ENCODE measurements at places on chromosomes 3 and 15.

DNA sequence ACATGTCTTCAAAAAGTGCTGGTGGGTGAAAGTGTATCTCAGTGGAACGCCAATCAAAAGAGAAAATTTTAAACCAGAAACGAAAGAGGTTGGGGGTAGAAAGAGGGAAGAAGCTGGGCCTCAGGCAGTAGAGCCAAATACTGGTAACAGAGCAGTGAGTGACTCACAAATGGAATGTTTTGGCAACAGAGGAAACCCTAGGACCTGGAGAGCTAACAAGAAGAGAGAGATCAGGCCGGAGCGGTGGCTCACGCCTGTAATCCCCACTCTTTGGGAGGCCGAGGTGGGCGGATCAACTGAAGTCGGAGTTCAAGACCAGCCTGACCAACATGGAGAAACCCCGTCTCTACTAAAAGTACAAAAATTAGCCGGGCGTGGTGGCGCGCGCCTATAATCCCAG is 450.8 kb upstream of the NAALADL2 start:
- no peak for DNase-seq

DNA sequence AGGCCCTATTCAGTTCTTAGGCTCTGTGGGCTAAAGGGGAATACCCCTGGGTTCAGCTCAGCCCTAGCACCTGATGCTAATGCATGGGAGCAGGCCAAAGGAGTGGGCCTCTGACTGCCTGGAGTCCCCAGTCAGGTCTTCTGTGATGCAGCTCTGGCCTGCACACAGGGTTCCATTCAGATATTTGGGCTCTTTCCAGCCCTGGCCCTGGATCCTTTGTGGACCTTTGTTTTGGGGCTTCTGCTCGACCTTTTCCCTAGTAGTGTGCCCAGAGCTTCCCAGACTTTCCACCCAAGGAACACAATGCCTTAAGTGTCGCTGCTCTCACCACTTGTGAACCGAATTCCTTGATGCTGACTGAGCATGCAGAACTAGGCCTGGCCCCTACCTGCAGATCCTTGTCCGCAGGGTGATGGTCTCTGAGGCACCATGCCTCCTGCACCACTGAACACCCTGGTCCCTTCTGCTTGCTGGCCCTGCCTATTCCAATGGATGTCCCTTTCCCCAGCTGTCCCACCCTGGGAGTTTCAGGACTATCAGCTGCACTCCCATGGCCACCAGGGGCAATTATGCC is 5.1 kb downstream of the SEC13 start:
- no peak for DNase-seq

DNA sequence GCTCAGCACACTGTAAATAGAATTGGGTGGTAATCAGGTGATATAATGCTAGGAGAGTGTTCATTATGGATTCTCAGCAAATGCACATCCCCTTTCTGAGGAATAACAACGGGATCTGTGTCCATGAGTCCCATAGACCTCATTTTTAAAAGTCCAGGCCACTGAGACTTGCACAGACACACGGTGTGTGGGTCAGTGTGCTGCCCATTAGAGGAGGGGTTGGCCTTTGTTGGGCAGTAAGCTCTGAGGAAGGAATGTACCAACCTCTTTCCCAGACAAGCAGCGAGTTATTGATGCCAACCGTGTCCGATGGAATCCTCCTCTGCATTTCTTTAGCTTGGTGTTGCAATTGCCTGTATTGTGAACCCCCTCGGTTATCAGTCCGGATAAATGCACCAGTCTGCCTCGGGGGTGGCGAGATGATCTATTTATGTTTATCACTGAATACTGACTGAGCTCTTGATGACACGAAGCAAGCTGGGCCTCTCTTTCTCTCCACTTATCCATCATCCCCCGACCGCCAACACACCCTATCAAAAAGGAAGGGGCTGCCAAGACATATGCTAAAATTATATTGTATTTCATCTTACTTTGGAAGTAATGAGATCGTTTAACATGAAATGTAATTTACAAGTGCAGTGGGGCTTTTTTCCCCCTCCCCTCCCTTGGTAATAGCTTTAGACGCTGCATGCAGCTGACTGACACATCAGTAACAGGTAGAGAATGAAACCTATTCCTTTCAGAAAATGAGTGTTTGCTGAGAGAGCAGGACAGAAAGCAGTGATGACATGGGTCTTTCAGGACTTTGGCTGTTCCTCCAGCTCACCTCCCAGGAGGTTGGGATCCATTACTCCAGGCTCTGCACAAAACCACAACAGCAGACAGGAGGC is 126.6 kb upstream of the ST8SIA2 start:
- no peak for DNase-seq

GRCh38 chr3:115245438-115245837 is 98.3 kb upstream of the ZBTB20 start:
- no peak for DNase-seq

DNA sequence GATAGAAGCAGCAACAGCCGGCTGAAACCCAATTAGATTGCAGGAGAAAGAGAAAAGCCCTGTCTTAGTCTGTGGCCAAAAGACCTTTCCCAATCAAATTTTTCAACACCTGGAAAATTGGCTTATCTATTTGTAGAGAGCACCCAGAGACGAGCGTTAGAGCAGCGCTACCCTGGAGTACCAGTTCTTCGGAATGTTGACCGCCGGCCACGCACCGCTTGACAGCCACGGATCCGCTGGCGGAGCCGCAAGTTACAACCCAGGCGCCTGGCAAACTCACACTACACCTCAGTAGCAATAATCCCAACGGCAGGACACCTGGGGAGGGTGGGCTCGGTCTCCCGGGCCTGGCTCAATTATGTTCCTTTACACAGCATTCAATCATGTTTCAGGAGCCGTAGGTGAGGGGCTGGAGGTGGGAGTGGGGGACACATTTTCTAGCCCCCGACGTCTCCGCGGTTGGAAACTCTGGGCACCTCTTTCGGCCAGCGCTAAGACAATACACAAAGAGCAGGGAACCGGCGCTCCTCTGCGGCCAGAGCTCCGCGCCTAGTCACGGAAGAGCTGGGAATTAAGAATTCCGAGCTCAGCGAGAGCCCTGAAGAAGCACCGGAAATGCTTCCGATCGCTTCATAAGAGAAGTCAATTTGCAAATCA is 1.2 kb downstream of the MB21D2 start:
- DNase-seq, result peak; percentile 30

GRCh38 chr3:134640872-134641470 is 9.9 kb downstream of the KY start:
- DNase-seq, result no peak

DNA sequence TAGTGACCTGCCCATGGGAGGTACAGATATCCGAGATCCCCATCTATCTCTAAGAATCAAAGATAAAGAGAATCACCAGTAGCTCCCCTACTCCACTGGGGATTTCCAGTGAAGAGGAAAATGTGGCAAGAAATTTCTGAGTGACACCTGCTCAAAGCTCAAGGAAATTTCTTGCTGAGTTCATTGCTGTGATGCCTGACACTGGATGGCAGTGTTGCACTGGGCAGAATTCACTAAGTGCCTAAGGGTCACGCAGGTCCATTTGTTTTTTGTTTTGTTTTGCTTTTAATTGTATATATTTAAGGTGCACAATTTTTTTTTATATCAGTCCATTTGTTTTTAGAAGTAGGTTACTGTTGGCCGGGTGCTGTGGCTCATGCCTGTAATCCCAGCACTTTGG is 109.5 kb upstream of the KCNAB1 start:
- DNase-seq, result no peak

DNA sequence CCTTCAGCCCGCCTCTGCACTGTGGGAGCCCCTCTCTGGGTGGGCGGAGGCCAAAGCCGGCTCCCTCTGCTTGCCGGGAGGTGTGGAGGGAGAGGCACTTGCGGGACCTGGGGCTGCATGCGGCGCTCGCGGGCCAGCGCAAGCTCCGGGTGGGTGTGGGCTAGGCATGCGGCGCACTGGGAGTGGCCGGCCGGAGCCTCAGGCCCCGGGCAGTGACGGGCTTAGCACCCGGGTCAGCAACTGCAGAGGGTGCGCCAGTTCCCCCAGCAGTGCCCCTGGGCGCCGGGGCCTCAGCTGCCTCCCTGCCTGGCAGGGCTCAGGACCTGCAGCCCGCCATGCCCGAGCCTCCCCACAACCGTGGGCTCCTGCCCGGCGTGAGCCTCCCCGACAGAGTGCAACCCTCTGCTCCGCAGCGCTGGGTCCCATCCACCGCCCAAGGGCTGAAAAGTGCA is 98.9 kb upstream of the POU1F1 start:
- DNase-seq, result no peak

GRCh38 chr15:83305704-83306291 is 21.3 kb upstream of the BNC1 start:
- DNase-seq, result no peak

DNA sequence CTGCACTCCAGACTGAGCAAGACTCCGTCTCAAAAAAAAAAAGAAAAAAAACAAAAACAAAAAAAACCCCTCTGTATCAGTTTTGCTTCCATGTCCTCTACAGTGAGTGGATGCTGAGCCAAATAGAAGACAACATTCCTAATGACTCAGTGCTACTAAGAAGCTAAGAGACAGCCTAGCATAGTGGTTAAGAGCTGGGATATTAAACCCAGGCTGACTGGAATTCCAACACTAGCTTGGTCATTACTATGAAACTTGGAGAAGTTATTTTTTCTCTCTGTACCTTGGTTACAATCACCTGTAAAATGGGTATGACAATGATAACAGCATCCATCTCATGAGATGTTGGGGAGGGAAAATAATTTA is 60.9 kb upstream of the PYGO1 start:
- DNase-seq, result no peak

DNA sequence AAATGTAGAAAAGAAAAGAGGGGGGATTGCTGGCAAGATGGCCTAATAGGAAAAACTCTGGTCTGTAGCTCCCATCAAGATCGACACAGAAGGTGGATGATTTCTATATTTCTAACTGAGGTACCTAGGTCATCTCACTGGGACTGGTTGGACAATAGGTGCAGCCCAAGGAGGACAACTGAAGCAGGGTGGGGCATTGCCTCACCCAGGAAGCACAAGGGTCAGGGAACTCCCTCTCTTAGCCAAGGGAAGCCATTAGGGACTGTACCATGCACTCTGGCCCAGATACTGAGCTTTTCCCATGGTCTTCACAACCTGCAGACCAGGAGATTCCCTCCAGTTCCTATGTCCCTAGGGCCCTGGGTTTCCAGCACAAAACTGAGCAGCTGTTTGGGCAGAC is 22.6 kb upstream of the IGSF10 start:
- peak; percentile 27 for DNase-seq

DNA sequence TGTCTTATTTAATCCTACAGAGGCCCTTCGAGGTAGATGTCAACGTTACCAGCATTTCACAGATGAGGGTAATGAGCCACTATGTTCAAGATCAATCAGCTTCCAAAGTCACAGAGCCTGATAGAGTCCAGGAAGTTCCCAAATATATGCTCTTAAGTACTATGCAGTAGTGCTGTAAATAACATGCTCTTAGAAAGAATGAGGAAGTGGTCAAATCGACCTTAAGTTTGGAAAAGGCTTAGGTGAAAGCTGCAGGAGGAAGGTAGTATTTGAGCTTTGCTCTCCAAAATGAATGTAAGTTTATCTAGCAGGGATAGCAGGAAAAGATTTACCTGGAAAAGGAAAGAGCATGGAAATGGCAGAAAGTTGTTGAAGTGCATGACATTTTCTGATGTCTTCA is 234.0 kb downstream of the RBMS3 start:
- DNase-seq, result no peak

GRCh38 chr15:62085740-62086139 is 19.0 kb downstream of the C2CD4A start:
- no peak for DNase-seq

DNA sequence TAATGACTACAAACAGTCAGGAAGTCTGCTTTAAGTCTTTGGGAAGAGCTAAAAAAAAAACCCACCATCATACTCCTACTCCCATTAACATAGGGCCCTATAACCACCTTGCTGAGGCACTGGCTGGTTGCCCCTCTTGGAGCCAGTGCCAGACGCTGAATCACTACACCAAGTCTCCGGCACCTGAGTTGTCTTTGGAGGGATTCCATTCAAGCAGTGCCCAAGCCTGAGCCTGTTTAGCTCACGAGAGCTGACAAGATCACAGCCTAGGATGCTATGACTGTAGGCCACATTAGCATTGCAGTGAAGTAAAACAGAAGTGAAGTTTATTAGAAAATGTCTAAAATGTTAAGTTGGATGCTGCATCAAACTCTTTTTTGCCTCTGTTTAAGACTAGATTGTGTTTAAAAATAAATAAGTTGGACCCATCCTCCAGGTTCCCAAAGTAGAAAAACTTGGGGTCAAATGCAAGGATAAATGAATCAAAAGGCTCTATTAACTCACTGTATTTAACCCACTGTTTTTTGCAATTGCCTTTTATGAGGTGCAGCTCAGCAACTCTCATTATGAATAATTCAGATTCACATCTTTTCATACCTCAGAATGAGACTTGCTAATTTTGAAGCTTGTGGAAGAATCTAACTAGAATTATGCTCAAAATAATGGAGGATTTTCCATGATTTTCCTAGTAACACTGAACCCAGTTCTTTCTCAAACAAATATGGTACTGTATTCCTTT is 461.9 kb downstream of the FOXP1 start:
- no peak for DNase-seq

DNA sequence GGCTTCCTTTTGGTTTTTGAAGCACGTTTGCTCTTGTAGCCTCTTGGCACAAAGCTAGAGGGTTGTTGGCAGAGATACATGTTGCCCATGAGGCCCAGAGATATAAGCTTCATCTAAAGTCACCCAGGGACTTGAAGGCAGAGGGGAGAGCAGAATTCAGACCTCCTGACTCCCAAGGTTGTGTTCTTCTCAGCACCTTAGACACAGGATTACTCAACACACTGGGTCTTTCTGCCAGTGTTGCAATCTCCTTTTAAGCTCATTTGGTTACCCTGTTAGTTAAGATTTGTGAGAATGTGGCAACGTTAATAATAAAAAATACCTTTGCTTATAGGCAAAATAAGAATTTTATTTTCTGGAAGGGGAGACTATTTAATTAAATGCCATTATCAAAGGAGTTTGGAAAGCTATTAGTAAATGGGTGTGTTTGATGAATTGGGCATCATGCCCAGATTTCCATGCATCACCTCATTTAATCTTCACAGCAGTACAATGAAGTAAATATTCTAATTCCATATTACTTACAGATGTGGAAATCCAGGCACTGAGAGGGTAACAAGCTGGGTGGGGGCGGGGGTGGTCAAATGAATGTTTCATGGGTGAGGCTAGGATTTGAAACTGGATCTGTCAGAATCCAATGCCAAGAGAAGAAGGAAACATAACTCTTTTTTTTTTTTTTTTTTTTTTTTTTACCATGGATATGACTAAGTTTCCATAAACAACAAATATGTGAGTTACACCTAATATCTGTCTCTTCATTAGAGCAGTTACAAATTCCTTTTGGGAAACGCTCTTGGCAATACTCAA is 183.3 kb downstream of the NR1D2 start:
- no peak for DNase-seq

All from transverse colon (tissue), 4 donors.